ENCODE measurements at places on chromosomes 4 and X. TPM values are rescaled to one million over a fixed set of nuclear protein-coding genes. Genes with fewer than 3 reads are reported as not detected.

DNA sequence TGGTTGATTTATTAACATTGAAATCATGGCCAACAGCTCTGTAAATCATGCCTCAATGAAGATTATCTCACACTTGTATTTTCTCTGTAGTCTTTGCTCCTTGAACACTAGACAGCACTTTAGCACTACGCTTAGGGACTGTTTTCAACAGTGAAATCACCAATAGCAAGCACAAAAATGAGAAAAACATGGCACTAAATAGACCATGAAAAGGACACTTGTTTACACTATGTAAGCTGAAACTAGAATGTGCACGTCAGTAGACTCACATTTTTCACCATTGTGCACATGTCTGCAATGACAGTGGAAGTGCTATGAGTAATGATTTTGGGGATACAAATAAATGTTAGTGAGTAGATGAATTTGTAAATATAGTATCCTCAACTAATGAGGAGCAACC, 3.1 kb downstream of the BMP2K start:
- DNase-seq = no peak
- H3K4me3 ChIP-seq = no peak overlapping the region
- no peaks in the 10 kb centered on the region for H3K36me3 ChIP-seq
- no peak overlapping the region for H3K27ac ChIP-seq

- no peak overlapping the region for H3K27ac ChIP-seq
- peaks cover 3% of the 10 kb centered on the region for H3K27me3 ChIP-seq
- no peaks in the 10 kb centered on the region for H3K4me1 ChIP-seq
- DNase-seq = no peak
Measured at GRCh38 chrX:22163326-22163725, 109.4 kb upstream of the CBLL2 start.

TKTL2 gene
- not detected for total RNA-seq

SATL1 gene
- total RNA-seq = not detected

TLR2 gene
- 1.5 TPM for total RNA-seq

DSPP gene
- total RNA-seq = not detected

MAGEB10 gene
- total RNA-seq = not detected

GATA1 gene
- total RNA-seq = not detected

Measured in activated naive CD4-positive, alpha-beta T cell treated with anti-CD3 and anti-CD28 coated beads for 36 hours (primary cell).